ENCODE measurements at places on chromosomes 3 and 15.
A peak's percentile ranks its signal among the peaks of the same experiment; 100 is the strongest.

DNA sequence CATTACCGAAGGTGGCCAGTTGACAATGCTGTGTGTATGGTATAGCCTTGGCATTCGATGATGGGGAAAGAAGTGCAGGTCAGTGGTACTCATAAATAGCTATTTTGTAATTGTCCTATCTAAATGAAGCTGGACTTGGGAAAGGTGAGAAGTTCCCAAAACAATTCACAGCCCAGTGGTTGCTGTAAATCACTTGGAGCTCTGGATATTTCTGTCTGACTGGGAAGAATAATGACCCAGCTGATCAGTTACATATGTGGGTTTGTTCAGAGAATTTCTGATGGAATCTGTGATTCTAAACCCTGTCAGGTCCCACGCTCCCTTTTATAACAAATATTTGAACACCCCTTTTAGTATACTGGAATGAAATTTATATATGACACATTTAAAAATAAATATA lies 133.9 kb upstream of the PFN2 start:
- DNase-seq: no peak

DNA sequence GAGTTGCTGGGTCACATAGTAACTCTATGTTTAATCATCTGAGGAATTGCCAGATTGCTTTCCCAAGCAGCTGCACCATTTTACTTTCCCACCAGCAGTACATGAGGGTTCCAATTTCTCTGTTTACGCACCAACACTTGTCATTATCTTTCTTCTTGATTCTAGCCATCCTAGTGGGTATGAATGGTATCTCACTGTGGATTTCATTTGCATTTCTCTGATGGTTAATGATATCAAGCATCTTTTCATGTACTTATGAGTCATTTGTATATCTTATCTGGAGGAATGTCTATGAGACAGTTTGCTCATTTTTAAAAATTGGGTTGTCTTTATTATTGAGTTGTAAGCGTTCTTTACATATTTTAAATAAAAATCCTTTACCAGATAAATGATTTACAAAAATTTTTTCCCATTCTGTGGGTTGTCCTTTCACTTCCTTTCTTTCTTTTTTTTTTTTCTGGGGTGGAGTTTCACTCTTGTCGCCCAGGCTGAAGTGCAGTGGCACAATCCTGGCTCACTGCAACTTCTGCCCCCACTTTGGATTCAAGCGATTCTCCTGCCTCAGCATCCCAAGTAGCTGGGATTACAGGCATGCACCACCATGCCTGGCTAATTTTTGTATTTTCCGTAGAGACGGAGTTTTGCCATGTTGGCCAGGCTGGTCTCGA lies 8.9 kb upstream of the SGO1 start:
- DNase-seq: no peak

- no peak for DNase-seq
Measured at GRCh38 chr15:79261836-79262235, 20.7 kb upstream of the ANKRD34C start.

DNA sequence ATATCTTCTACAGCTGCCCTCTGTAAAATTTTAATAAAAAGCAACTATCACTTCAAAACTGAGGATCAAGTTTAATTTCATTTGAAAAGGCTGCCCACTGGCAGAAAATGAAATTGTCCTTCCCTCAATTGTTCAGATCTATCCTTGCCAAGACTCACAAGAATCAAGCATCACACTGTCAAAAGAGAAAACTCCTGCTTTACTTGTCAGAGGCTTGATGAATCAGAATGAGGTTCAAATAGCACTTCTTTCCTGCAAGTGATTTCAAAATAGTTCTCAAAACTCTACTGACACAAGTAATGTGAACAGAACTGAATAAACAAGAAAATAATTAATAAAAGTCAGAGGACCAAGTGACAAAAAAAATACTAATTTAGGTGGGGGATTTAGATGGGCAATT lies 70.6 kb downstream of the GOLIM4 start:
- no peak for DNase-seq

DNA sequence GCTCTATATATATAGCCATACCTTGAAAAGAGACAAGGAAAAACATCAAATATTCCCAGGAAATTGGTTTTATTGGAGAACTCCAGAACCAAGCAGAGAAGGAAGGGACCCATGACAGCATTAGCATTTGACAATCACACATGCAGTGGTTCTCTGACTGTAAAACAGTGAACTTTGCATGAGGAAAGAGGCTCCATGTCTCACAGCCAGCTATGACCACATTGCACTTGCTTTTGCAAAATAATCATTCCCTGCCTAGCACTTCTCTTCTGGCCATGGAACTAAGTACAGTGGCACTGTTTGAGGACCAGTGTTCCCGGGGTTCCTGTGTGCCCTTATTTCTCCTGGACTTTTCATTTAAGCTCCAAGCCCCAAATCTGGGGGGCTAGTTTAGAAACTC lies 85.5 kb downstream of the TGFBR2 start:
- no peak for DNase-seq

DNA sequence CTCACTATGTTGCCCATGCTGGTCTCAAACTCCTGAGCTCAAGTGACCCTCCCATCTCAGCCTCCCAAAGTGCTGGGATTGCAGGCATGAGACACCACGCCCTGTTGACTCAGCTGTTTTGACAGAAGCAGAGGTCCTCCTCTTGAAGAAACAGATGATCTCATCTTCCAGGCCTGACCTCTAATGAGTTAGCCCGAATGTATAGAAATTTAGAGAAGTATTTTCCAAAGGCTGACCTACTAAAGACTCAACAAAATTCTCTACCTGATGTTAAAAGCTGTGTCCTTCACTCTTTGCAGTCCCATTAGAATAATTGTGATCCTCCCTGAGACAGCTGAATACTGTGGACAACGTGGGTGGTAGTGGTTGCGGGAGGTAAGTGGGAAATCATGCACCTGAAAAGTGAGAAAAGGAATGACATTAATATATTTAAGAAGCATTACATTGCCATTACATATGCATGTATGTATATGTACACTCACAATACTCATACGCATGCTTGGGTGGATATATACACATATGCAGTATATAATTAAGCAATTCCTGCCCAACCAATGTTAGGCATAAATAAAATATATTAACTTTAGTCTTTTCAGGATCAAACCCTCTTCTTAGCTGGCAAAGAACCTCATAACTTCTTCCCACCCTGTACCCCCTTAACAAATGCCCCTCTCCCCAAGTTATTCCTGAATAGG lies 204.6 kb upstream of the NR2F2 start:
- DNase-seq: no peak

DNA sequence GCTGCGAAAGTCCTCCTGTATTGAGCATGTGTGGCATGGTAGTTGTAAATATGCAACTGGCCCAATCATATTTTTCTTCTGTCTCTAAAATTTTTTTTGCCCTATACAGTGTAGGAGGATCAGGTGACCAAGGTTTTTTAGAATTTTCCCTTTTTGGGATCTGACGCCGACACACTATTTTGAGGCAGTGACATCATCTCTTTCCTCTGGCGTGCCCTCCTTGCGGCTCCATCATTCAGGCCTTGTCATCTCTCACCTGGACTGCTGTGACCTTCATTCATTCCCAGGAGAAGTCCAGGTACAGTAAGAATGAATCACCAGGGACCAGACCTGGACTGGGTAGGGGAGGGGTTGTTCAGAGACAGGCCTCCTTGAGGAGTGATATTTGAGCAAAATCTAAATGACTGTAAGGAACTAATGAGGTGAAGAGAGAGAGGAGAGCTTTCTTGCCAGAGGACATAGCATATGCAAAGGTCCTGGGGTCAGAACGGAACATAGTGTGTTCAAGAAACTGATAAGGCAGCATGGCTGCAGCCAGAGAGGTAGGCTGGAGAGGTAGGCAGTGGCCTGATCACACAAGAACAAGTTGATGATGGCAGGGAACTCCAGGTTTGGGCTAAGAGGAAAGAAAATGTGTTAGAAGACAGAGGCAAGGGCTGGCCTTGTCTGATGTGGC lies 38.7 kb downstream of the ARNT2 start:
- no peak for DNase-seq

DNA sequence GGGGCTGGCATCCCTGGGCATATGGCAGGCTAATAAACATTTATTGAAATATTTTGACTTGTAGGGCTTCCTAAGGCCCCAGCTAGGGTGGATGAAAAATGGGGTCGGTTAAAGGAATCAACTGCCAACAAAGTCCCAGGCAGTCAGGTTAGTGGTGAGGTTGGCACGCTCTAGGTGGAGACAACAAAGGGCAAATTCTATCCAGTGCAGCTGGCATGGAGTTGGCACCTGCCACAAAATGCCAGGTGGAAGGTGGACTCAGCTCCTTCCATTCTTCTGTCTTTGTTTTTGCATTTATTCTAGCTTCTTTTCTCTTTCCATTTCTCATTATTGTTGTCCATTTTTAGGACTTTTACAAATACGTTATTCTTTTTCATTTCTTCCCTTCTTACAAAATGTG lies 31.0 kb downstream of the LCMT2 start:
- no peak for DNase-seq

DNA sequence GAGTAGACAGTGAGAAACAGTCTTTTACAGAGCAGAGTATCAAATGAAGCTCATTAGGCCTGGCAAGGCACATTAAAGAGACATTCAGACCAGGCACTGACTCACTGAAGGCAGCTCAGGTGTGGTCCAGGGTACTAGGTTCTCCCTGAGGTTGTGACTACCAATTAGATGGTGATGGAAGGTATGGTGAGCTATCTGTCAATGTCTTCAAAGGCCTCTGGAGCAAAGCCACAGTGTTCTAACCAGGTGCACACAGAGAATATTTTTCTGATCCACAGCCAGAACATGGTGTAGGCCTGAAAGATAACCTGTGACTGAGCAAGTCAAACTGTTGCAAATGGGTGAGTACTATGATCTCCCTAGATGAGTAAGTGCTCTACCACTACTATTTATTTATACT lies 51.5 kb downstream of the EOMES start:
- DNase-seq: no peak

GRCh38 chr3:166473501-166473900 lies 636.3 kb upstream of the BCHE start:
- DNase-seq: no peak

- no peak for DNase-seq
Measured at GRCh38 chr15:34365091-34365825, 1.7 kb downstream of the LPCAT4 start.

DNA sequence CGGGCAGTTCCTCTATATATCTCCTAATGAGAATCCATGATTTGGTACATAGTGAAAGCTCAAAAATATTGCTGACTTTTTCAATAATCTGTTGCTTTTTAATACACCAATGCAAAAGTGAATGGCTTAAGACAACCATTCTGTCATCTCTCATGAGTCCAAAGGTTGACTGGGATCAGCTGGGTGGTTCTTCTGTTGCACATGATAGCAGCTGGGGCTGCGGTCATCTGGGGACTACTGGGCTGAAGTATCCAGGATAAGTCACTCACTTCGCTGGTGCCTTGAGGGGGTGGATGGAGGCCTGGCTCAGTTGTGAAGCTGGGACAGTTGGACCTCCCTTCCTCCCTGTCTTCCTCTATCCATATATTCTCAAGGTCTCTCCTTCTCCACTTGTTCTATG lies 53.7 kb downstream of the NOX5 start:
- DNase-seq: no peak

- DNase-seq: no peak
Measured at GRCh38 chr3:195103623-195104022, 167.3 kb downstream of the XXYLT1 start.

- DNase-seq: no peak
Measured at GRCh38 chr15:81052046-81052445, 51.3 kb downstream of the TLNRD1 start.

- no peak for DNase-seq
Measured at GRCh38 chr3:36771931-36772330, 7.6 kb upstream of the DCLK3 start.

- no peak for DNase-seq
Measured at GRCh38 chr3:195071916-195072820, 198.8 kb downstream of the XXYLT1 start.

- DNase-seq: peak; percentile 63
Measured at GRCh38 chr15:53978253-53978906, at the start of gene UNC13C. UNC13C (plus strand) TSS chr15:53978441; CDS start chr15:54012904, 34,463 bp downstream.

DNA sequence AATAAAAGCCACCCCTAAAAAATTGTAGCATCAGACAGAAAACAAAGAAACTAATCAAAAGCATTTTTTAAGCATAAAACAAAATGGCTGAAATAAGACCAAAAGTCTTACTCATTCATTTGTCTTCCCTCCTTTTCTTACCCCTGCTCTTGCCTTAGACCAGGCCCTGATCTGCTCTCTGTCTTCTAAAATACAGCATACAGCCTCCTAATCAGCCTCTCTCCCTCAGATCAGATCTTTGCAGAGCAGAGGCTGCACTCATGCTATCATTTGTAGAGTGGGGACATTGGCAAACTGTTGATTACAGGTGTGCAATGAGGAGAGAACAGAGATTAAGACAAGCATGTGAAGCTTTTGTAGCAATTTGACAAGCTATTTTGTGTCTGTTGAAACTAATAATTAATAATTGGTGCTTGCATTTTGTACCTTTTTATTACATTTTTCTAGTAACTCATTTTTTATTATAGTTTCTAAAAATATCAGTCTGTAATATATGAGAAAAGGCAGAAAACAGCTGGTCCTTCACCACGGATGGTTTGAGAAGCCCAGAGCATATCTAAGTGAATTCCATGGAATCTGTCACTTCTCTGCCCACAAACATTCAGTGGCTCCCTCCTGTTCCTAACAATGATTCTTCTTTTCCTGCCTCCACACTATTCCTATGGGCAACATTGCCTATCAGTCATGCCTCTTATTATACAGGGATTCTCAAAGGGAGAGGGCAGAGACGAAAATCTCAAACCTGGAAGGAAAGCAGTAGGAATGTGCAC lies 286.2 kb upstream of the STT3B start:
- DNase-seq: no peak

DNA sequence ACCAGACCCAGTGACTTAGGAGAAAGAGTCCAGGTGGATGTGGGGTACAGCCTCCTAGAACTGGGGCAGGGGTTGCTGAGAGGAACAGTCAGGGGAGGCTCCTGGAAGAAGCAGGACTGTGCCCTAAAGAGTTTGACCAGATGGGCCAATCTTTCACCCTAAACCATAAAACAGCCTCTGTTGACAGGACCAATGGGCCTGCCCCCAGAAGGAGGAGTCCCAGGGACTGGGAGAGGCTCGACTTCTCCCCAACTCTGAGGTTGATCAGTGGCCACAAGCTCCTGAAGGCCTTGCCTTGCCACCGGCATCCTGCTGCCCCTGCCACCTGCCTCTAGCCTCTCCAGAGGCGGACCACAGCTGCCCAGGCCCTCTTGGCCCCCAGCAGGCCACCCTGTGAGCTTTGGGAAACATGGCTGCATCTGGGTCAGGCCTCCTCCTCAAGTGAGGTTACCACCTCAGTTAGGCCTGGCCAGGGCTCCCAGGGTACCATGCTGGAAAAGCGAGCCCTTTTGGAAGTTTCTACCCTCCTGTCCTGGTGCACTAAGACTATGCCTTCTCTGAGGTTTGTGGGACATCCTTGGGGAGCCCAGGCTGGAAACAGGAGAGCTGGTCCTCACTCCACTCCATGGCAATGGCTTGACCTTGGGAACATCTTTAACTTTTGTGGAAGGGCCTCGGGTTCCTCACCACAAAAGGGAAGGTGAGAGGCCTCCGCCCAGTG lies 2.8 kb downstream of the VIPR1 start:
- DNase-seq: no peak

DNA sequence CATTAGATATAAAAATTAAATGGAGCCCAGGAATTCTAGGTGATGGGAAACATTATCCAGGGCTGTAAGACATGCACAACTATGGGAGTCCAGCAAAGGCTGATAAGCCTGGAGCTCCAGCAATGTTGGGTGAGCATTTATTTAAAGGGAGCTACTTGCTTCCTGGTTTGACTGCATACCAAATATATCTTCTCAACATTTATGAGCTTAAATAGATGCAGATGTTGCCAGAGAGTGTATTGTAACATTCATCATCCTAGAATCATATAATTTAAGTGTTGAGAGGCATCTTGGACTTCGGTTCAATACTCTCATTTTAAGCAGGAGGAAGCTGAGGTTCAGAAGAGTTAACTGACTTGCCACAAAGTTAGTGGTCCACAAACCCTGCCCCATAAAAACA lies 12.2 kb upstream of the POLR2M start:
- DNase-seq: no peak
